HCEC 1CT (cell line): ENCODE measurements at places on chromosomes 4 and X.

GRCh38 chr4:182533964-182534363 is 290.8 kb downstream of the TENM3 start:
- DNase-seq = peak; percentile 66

GRCh38 chr4:103719830-103720207 is at the start of gene TACR3:
Gene TACR3, minus strand, starts transcription at chr4:103719985. Its CDS starts 310 bp downstream, at chr4:103719675.
- DNase-seq = no peak

- no peak for DNase-seq
Observed at GRCh38 chr4:104394406-104395167, 100.1 kb downstream of the CXXC4 start.

DNA sequence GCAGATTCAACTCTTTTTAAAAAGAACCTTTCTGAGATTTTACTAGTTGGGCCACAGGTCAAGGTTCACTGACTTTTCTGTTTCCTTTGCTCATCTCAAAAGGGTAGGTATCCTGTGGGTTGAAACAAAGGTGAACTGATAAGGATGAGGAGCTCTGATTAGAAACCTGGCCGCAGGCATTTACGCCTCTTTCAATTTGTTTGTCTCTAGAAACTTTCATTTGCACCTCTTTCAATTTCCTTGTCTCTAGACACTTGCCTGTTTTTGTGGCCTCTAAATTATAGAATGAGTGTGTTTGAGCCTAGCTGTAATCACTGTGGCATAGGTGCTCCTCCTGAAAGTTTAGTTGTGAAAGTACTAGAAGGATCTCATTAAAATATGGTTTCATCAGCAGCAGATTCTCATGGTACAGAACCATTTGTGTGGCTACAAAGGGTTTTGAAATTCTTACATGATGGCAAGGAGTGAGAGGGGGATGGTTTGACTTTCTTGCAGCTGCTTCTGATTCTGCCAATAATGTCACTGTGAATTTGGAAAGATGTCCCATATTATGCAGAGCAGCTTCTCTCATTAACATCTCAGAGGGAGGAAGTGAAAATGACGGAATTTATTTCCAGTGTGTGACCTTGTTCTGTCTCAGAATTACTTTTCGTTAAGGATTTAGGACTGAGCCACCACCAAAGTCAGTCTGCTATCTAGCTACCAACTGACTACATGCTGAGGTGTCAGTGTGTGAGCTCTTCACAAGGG is 142.2 kb downstream of the SH2D1A start:
- no peak for DNase-seq

DNA sequence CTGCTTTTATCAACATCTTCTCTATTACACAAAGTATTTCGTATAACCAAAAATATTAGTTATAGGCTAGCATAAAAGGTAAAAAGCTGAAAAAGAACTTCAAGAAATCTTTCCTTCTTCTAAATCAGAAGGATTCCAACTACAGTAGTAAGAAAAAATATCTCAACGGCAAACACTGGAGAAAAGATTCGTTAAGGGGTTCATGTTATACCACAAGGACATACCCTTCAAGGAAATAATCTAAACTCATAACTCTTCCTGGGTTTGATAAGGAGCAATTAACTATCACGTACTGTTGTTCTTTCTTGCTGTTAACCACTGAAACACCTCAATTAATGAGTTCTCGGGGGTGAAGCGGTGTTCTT is 1.5 kb downstream of the SMIM14 start:
- no peak for DNase-seq
